ENCODE measurements at places on chromosomes 7 and 10. TPM values are rescaled to one million over a fixed set of nuclear protein-coding genes. Genes with fewer than 3 reads are reported as not detected.

DNA sequence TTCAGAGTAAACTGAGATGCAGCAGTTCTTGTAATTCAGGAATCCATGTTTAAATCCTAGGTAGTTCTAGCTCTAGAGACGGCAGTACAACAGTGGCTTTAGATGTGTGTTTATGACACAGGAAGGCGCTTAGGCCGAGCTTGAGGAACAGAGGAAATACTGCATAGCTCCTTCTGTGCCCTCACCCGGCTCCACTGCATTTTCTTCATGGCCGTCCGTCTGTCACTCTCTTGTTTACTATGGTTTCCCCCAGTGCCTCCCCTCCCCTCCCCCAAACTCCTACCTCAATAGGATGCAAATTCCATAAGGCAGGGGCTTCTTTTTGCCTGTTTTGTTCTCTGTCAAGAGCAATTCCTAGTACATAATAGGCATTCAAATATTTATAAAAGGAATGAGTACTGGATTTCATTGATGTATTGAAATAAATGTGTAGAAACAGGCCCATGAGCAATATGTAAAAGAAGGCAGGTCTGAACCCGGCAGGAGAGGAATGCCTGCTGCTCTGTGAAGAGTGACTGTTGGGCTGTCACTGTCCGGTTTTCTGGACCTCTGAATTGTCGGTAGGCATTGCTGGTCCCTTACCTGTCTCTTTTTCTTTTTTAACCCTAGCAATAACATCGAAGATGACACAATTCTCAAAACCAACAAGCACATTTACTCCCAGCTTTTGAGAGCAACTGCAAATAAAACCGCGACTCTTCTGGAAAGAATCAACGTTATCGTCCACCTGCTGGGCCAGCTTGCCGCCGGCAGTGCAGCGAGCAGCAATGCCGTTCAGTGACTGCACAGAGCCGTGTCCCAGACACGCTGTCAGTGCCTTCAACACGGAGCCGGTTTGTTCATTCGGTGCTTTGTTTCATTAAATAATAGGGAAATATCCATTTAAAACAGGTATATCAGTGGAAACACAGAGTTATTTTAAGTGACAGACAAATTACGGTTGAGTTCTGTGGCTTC, 12.7 kb downstream of the MMP21 start:
- DNase-seq, result no peak

DNA sequence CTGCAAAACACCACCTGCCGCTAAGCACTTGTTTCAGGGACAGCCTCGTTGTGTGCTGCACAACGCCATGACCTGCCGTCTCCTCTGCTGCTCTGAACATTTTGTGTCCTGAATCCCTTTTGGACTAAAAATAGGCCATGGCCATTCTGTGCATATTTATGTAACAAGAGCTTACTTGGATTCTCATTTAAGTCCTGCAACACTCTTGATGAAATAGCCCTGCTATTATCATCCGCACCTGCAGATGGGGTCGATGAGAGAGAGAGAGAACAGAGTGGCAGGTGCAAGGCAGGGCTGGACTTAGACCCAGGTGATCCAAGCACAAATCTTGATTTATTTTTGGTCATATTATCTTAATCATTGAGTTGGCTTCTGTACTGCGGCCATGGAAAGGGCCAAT, 121.2 kb upstream of the PRKCQ start:
- DNase-seq, result no peak

- DNase-seq, result no peak
Observed at GRCh38 chr7:66639773-66640172, 11.1 kb downstream of the KCTD7 start.

GRCh38 chr10:84401854-84402611, 73.6 kb downstream of the CCSER2 start:
- no peak for DNase-seq

GRCh38 chr10:90588222-90588621, 269.6 kb downstream of the HTR7 start:
- DNase-seq, result no peak

MOGAT3 gene
- total RNA-seq, result not detected

- no peak for DNase-seq
Observed at GRCh38 chr10:102020938-102021337, 35.0 kb downstream of the ARMH3 start.

- no peak for DNase-seq
Observed at GRCh38 chr7:114972567-114972966, 50.7 kb downstream of the MDFIC start.

UNCX gene
- not detected for total RNA-seq

DNA sequence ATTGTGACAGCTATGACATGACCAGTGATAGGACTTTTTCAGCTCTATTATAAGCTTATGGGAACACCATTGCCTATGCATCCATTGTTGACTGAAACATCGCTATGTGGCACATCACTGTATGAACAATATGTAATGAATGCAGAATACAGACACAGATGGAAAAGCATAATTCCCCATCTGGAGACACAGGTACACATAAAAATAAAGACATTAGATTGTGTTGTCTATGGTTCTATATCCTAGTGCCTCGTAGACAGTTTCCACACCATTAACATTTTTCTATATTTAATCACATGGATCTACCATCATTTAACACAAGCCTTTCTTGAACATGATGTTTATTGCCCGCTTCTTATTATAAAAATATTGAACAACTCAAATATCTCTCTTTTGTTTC, 96.3 kb upstream of the STK17A start:
- DNase-seq, result no peak

MINPP1 gene
- total RNA-seq, result 27.5 TPM

GRCh38 chr10:5975641-5976473, 1.5 kb downstream of the IL15RA start:
- DNase-seq, result peak; percentile 45

DNA sequence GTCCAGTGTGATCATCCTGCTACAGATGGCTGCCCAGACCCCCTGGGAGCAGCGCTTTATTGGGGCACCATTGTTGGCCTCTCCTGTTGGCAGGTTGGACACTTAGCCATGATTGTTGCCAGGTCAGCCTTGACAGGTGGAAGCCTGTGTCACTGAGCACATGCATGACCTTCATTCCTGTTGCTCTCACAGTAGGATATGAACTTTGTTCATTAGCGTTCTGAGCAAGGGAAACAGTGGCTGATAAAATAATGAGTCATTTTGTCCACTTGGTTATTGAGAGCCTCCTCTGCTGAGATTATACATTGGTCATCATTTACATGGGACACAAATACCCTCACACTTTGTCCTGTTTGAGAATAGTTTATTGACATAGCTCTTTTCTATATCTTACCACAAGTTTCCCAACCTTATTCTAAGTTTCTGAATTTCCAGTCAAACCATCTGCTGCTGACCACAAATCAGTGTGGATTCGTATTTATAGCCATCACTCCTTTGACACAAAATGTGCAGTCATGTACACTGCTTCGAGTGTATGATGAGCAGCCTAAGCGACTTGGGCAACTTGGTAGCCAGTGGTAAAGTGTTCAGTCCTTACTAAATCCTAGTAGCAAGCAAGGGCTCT, 102.6 kb downstream of the TPST1 start:
- DNase-seq, result peak; percentile 40

CHN2 gene
- 0.81 TPM for total RNA-seq

DNA sequence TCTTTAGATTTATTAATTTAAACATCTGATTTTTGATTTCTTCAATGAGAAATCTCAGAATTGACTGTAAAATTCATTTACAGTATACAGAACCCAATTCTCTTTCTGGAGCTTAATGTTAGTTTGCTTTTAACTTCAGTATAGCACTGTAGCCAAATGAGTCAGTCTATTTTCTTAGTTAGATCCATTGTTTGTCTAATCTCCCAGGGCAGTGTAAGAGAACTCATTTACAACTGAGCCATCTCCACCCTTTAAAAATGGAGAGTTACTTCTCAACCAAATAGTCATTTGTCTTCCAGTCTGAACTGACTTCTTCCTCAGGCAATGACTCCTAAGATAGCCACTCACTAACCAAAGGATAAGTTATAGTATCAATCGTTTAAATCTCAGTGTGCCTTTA, 3.0 kb upstream of the WNT2 start:
- peak; percentile 77 for DNase-seq

DNA sequence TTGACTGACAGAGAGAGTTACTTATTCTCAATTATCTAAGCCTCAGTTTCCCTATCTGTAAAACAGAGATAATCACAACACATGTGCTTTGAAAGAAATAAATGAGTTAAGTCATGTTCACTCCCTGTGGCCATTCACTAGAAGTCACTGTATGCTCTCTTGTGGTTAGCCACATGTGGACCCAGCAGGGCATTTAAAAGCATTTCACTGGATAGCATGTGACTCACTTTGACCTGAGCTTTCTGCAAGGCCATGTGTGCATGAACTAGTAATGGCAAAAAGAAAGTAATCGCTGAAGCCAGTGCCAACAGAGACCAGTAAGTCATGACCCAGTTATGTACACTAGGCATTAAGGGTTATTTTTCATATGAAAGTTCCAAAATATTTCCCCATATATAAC, 557.0 kb upstream of the IGFBP3 start:
- peak; percentile 14 for DNase-seq

SLC26A3 gene
- not detected for total RNA-seq

CACNA2D1 gene
- 46.0 TPM for total RNA-seq
